ENCODE measurements at places on chromosomes 12 and 14. TPM values are rescaled to one million over a fixed set of nuclear protein-coding genes. Genes with fewer than 3 reads are reported as not detected.

DNA sequence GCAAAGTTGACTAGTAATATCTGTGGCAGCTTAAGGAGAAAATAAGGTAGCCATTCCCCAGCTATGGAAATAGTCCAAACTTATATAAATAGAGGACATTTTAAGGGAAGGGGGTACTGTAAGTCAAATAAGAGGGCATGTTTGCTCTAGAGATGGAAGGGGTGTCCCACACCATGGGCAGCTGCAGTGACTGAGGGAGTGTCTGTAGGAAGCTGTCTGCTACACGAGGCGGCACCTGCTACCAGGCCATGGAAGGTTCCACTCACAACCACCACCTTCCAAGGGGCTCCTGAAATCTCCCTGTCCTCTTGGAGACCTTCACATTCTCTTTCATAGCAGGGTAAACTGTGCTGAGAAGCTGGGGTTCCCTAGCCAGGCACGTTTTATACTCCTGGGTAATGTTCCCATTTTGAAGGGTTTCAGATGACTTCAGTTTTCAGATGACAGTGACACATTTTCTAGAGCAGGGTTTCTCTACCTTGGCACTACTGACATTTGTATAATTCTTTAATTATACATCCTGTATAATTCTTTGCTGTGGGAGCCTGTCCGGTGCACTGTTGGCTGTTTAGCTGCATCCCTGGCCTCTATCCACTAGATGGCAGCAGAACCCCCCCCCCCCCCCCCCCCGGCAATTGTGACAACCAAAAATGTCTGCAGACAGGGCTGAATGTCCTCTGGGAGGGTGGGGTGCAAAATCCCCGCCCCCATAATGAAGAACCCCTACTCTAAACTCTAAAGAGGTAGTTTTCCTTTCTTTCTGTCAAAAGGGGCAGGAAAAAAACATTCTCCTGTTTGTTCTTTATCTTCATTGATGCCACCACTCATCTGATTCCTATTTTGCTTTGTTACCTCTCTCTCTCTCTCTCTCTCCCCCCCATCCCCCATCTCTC is 11.6 kb upstream of the SMCO2 start:
- DNase-seq: peak; percentile 28

Gene GPD1
- total RNA-seq: 0.77 TPM

Gene CMA1
- total RNA-seq: not detected

DNA sequence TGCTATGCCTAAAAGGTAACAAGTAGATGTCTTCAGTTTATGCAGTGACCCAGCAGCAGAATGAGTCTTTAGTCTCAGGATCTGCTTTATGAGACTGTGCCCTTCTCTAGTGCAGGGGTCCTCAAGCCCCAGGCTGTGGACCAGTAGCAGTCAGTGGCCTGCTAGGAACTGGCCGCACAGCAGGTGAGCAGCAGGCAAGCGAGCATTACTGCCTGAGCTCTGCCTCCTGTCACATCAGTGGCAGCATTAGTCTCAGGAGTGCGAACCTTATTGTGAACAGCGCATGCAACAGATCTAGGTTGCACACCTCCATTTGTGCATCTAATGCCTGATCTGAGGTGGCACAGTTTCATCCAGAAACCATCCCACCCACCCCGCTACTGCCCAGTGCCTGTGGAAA is 38.4 kb downstream of the LRP6 start:
- DNase-seq: no peak

Gene CMKLR1
- 2.3 TPM for total RNA-seq

DNA sequence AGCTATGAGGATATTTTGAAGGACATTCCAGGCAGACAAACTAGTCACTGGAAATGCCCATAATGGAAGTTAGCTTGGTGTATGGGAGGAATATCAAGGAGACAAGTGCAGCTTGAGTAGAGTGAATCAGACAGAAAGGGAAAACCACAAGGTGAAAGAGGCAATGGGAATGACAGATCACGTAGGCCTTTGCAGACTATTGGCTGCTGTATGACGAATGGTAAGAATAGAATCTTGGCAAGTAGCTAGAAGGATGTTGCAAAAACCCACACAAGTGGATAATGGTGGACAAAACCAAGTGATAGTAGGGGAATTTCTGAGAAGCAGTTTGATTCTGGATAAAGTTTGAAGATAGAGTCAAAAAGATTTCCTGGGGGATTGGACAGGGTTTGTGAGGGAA is 196.9 kb upstream of the NOVA1 start:
- DNase-seq: no peak

GRCh38 chr12:90515199-90516175 is 439.5 kb downstream of the CCER1 start:
- no peak for DNase-seq

Gene TRHDE
- total RNA-seq: 18.4 TPM

DNA sequence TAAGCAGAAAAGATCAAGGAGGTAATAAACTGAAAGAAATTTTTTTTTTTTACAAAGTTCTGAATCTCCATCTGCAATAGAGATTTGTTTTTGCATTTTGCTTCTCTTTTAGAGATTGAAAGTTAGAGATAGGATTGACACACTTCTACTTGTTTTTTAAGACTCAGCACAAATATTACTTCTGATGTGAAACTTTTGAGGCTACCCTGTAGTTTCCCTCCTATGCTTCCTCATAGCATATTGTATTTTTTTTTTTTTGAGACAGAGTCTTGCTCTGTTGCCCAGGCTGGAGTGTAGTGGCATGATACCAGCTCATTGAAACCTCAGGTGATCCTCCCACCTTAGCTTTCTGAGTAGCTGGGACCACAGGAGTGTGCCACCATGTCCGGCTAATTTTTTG is 32.1 kb upstream of the SGPP1 start:
- DNase-seq: no peak

DNA sequence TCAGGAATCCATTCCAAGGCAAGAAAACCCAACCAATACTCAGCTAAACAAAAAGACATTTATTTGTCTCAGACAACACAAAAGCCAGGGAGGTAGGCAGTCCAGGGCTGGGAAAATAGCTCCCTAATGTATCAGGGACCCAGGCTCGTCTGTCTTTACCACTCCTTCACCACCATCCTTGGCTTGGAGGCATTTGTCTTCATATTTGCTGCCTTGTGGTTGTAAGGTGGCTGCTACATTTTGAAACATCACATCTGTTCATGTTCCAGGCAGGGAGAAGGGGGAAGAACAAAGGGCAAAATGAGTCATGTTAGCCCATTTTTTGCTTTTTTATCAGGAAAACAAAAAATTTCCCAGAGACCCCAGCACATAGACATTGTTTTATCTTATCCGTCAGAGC is 44.8 kb upstream of the PCED1B start:
- DNase-seq: no peak

GRCh38 chr12:27474344-27474743 is 27.8 kb downstream of the SMCO2 start:
- no peak for DNase-seq

Gene NANOG
- 0.28 TPM for total RNA-seq

DNA sequence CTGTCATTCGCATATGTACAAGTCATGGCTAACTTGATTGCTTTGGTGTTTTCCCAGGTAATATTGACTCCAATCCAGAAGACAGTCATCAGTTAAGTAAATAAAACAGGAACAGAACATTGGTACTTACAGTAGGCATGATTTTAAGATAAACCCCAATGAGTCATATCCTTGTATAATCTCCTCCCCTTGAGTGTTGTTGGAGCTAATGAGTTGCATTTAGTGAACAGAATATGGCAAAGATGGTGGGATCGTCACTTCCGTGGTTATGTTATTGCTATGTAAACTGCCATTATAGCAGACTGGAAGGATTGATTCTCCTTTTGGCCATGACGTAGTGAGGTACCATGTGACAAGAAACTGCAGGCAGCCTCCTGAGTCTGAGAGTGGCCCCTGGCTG is 102.2 kb downstream of the TMX1 start:
- no peak for DNase-seq

DNA sequence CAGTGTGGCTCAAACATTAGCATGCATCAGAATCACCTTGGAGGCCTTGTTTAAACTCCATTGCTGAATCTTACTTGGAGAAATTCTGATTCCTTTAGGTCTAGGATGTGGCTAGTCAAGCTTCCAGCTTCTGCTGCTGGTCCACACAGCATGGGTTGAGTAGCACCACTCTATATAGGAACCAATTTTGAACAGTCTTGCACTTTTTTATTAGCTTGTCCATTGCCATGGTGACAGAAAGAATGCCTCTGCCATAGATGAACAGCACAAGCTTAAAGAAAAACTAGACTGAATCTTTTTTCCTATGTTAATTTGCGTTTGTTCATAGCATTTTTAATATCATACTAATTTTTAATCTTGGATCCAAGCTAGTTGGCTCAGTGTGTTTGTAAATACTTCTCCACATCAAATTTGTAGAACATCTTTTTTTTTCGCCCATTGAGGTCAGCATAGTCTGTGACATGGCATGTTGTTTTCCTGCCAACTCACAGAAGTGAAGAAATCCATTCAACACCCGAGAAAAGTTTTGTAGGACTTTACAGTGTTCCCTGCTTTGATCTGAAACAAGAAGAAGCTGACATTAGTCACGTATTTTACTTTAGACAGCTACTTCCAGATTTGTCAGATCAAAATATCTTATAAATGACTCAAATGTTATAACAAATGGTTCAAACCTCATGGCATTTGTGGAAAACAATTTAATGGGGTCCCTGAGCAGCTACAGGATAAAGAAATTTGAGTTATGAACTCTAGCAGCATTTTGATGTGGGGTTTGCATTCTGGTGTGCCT is 438.8 kb downstream of the EGLN3 start:
- DNase-seq: no peak

GRCh38 chr12:118136559-118137003 is 657 bp downstream of the PEBP1 start:
- DNase-seq: peak; percentile 57

DNA sequence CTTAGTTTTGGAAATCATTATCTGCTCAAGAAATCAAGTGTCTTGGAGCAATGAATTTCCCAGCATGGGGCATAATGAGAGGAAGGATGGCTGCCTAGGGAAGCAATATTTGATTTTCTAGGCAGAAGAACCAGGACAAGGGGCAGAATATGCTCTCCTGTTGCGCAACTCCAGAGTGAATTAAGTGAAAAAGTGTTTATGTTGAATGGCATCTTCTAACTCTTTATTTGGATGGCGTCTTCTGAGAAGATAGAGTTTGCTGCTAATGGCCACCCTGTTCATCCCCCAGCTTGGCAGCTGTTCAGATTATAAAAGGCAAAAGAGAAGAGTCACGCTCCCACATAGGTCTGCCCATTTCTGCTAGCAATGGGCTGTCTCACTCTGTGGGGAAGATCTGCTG is 1278.1 kb downstream of the AACS start:
- no peak for DNase-seq

GRCh38 chr12:74985293-74985985 is 224.2 kb downstream of the KCNC2 start:
- no peak for DNase-seq

DNA sequence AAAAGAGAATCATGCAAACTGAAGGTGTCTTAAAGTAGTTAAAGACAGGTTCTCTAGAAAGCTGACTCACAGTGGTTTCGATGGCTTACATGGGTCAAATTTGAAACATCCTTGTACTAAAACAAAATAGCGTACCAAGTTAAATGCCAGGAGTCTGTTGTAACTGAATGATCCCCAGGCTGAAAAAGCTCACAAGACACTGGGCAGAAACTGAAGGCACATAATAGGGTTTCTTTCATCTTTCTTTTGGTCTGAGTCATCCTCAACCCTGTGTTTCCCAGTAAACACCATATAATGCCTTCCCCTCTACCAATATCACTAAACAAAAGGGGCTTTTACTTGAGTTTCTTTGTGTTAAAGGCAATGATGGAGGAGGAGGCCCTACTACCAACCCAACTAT is 12.8 kb downstream of the ZFYVE1 start:
- no peak for DNase-seq

Gene GNB3
- 15.0 TPM for total RNA-seq

Gene CISTR
- not detected for total RNA-seq

Gene NKX2-8
- not detected for total RNA-seq

- no peak for DNase-seq
Measured at GRCh38 chr12:2957816-2958431, 1.3 kb upstream of the TEAD4 start.

DNA sequence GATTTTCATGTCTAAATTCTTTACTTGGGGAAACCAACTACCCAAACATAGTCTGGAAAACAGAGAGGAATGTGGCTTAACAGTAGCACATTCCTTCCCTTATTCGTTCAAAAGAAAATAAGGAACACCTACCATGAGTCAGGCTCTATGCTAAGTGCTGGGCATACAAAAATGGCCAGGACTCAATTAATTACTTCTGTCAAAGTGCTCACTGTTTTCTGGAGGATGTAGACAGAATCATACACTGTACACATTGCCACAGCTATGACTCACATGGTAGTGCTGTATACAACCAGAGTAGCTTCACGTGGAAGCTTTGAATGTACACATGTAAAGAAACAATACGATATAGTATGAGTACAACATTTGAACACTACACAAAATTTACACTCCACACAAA is 50.1 kb downstream of the SLC25A21 start:
- no peak for DNase-seq

Gene LETMD1
- total RNA-seq: 73.0 TPM

DNA sequence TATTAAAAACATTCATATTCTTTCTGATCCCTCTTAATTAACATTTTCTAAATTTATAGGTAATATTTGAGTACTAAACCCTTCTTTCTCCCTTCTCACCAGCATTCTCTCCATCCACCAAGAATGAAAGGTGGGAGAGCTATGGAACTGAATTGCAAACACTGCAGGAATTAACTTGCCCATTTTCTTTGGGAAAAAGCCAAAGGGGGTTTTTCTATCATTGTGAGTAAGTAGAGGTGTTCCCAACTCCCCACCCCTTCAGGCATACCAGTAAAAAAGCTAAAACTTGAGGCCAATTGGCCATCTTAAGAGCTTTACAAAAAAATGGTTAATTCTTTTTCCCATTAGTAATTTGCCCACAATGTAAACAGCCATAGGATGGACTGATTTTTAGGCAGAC is 23.7 kb downstream of the PCNX1 start:
- DNase-seq: no peak

GRCh38 chr14:76080471-76080870 is 71.3 kb upstream of the GPATCH2L start:
- no peak for DNase-seq

- no peak for DNase-seq
Measured at GRCh38 chr14:60381909-60382308, 104.0 kb downstream of the C14orf39 start.

Gene LRRK2
- 9.9 TPM for total RNA-seq

DNA sequence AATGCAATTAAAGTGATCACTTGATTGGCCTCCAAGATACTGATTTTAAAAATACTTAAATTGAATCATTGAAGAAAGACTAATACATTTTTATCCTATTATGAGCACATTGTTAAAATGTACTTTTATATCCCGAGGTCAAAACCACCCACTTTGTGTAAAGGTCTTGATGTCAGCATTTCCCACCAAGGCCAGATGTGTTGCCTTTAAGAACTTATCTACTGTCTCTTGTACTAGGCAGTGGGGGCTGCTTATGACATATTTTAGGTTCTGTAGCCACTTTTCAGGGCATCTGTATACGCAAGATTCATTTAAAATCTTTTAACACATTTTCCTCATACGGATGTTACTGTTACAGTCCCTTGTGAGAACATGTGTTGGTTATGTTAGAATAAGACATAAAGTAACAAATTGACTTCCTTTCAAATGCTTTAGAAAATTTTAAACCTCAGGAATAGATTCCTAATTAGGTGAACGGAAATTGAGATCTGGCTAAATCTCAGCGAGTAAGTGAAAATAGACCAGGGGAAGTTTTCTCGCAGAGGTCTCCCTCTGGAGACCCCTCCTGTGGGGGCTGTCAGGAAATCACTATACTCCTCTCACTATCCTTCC is 456.2 kb downstream of the ADAMTS20 start:
- no peak for DNase-seq

Measured in ovary (tissue), 10 donors.